Peyer's patch (tissue), 4 donors: ENCODE measurements at places on chromosomes 1 and 21. TPM values are rescaled to one million over a fixed set of nuclear protein-coding genes. Genes with fewer than 3 reads are reported as not detected.

The HLX gene
- 7.9 TPM for total RNA-seq

The A3GALT2 gene
- not detected for total RNA-seq

The SPATA17 gene
- total RNA-seq, result 2.6 TPM

The ALX3 gene
- total RNA-seq, result not detected

The PLA2G5 gene
- 1.9 TPM for total RNA-seq

The SEC22B gene
- 34.2 TPM for total RNA-seq

The PAPPA2 gene
- 0.35 TPM for total RNA-seq

The LIX1L gene
- total RNA-seq, result 3.7 TPM

The SMCP gene
- not detected for total RNA-seq

The CDK18 gene
- total RNA-seq, result 126 TPM

The PLA2G2A gene
- 501 TPM for total RNA-seq

The CTTNBP2NL gene
- total RNA-seq, result 28.4 TPM

The RNU1-1 gene
- total RNA-seq, result under 0.01 TPM

The C1orf53 gene
- not detected for total RNA-seq

The TNFAIP8L2 gene
- not detected for total RNA-seq

- no peak for DNase-seq
These were observed 35.6 kb downstream of the ADARB1 start for GRCh38 chr21:45109831-45110492.

DNA sequence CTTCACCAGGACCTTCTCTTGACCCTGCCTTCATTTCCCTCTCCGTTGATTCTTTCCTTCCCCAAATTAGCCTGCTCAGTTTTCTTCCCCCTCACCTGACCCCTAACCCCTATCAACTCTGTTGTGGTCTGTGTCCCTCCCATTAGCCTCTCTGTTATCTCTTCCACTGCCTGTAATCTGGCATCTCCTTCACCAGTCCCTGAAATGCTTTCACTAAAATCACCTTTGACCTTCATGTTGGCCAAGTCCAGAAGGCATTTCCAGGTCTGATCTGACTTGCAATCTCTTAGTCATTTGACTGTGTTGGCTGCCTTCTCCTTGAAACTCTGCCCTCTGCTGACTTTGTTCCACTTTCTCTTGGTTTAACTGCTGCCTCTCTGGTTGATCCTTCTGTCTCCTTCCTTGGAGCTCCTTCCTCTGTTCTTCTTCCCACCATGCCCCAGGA, 28.2 kb downstream of the ATP8B2 start:
- no peak for DNase-seq

- DNase-seq, result no peak
These were observed 57.8 kb upstream of the CACNA1E start for GRCh38 chr1:181425566-181425965.

- no peak for DNase-seq
These were observed 7.1 kb downstream of the TCP10L start for GRCh38 chr21:32578107-32578691.

GRCh38 chr1:151047591-151047924, at the start of gene C1orf56:
C1orf56 (plus strand) TSS chr1:151047751; CDS start chr1:151047848, 97 bp downstream.
- DNase-seq, result peak; percentile 71

DNA sequence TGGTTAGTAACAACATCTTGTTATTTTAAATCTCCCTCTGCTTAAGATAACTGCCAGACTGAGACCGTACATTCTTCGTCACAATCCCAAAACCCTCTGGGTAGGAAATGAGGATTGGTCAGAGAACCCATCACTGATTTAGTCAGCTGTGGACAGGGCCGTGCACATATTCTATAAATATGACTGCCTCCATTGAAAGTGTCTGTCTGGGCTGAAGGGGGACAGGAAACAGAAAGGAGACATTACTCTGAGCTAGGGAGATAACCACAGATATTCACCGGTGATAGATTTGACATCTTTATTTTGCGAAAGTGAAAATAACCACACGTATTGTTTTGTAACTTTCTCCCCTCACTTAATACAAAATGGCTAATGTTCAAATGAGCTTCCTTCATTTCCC, 36.9 kb upstream of the ST6GALNAC5 start:
- DNase-seq, result no peak

GRCh38 chr1:87739704-87740103, 411.0 kb downstream of the LMO4 start:
- no peak for DNase-seq

DNA sequence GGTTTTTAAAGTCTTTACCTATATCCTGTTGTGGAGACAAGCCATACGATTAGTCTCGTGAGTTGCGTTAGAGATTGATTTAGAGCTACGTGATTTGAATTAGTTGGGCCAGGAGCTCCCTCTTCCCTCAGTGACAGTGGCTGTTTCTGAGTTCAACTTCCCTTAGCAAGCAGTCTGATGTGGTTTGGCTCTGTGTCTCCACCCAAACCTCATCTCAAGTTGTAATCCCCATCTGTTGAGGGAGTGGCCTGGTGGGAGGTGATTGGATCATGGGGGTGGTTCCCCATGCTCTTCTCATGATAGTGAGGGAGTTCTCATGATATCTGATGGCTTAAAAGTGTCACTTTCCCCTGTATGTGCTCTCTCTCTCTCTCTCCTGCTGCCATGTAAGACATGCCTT, 192.9 kb upstream of the PTGFR start:
- no peak for DNase-seq

DNA sequence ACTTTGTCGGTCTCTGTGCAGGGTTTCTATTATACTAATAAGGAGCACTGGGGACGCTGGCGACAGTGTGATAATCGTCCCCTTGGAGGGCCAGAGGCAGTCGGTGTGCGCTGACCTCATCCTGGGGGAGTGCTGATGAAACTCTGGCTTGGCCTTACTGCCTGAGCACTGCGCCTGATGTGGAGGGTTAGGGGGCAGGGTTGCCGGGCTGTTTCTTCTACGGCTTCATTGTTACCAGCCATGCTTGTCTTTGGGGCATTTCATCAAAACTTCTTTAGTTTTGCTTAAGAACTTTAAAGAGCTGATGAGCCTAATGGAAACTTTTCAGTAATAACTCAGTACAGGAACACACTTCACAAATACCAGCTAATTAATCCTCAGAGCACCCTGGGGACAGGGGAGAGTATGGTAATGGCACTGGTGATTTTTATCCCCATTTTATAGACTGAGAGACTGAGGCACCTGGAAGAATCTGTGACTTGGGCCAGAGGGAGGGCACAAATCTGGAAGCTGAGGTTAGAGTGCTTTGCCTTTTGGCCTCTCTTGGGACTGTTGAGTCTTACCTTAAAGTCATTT, 81.8 kb downstream of the PEX14 start:
- DNase-seq, result no peak

GRCh38 chr1:202615501-202616354, 94.5 kb downstream of the SYT2 start:
- DNase-seq, result peak; percentile 53

- no peak for DNase-seq
These were observed 6.7 kb downstream of the MRTO4 start for GRCh38 chr1:19258353-19258752.

DNA sequence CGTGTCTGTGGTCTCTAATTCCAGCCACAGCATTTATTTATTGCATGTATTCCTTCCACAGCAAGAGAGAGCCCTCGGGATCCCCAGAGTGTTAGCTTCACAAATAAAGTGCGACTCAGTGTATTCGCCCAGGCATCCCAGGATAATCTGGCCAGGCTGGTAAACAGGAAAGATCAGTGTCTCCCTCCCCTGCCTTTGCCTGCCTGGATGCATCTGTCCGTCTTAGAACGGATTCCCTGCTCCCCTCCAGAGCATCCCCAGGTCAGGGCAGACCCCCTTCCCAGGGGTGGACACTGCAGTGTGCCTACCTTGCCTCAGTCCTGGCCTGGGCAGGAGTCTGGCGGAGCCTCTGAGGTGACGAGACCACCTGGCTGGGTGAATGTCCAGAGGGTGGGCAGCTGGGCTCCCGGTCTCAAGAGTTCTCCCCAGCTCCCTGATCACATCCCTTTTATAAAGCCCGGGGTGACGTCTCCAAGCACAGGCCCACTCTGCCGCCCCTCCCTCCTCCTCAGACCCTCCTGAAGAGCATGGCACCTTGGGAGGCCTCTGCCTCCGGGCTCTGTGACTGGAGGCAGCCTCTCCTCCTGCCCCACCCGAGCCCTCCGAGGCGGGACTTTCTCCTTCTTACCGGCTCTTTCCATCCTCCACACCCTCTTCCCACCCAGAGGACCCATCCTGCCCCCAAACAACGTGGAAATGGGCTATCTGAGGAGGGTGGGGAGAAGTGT, at the start of gene KISS1:
Gene KISS1, minus strand, starts transcription at position 424 of the 728 bp plus-strand sequence. CDS start 3,615 bp downstream, outside the sequence.
- DNase-seq, result no peak

DNA sequence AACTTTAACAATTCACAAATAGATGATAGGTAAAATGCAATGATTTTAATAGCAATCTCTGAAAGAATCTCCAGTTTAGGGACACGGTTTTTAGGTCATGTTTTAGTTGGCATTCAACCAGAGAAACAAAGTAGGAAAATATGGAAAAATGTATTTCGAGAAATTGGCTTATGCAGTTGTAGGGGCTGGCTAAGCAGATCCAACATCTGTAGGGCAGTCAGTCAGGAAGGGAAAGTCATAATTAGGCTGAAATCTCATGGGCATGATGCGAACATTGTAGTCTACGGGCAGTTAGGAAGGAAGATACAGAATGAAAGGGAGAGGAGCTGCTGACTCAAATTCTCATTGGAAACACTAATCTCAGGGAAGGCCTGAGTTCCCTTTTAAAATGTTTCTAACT, 1276.0 kb upstream of the ADGRL4 start:
- DNase-seq, result no peak

DNA sequence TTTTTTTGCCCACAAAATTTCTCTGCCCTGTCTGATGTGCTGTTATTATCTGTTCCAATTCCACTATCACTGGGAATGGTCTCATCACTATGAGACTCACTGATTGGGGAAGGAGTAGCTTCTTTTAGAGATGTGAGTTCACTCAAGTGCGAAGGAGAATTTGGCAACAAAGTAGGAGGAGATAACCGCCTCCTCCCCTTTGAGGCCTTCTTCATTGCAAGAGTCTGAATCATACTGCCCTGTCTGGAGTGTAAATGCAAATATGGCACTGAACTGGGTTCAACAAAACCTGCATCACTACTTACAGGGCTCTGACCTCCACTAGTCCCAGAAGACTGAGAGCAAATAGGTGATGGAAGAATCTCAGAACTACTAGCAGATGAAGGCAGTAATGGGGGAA, 83.4 kb downstream of the ASH1L start:
- no peak for DNase-seq

DNA sequence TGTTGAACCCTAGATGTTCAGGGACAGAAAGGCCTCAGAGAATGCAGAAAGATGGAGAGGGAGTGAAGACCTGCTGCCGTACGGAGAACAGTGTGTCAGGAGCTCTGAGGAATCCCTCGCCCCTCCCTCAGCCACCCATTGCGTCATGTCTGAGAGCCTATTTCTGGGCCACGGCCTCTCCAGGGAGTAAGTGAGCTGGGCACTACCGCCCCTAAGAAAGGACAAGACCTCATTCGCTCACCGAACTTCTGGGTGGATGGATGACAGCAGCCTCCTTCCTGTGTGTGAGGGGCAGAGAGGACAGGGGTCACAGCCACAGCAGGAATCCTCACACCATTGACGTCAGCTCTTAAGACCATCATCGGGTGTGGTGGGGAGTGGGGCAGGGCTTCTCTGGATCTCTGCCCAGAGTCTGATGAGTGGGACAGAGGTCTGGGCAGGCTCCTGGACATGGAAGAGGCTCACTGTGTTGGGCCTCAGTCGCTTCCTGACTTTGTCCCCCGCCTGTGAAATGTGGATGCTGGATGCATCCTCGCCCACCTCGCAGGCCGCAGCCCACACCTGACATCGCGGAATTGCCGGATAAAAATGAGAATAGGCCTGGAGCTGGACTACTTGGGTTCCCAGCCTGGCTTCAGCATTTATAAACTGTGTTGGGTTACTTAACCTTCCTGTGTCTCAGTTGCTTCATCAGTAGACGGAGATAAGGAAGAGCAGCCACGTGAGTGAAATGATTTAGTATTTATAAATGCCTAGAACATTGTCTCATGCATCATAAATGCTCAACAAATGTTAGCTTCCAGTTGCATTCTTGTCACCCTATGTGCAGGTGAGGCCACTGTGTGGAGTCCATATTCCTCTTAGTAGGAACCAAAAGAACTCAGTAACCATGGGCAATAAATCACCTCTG, 238.6 kb downstream of the TRABD2B start:
- DNase-seq, result no peak

GRCh38 chr1:155499953-155500639, 62.5 kb downstream of the ASH1L start:
- DNase-seq, result no peak

GRCh38 chr1:193283016-193283415, 96.6 kb upstream of the B3GALT2 start:
- no peak for DNase-seq

GRCh38 chr1:50148142-50148923, 39.6 kb downstream of the ELAVL4 start:
- DNase-seq, result no peak

GRCh38 chr1:152646656-152647055, 16.5 kb upstream of the LCE2D start:
- no peak for DNase-seq

GRCh38 chr1:67110352-67110751, 24.4 kb downstream of the C1orf141 start:
- DNase-seq, result no peak

DNA sequence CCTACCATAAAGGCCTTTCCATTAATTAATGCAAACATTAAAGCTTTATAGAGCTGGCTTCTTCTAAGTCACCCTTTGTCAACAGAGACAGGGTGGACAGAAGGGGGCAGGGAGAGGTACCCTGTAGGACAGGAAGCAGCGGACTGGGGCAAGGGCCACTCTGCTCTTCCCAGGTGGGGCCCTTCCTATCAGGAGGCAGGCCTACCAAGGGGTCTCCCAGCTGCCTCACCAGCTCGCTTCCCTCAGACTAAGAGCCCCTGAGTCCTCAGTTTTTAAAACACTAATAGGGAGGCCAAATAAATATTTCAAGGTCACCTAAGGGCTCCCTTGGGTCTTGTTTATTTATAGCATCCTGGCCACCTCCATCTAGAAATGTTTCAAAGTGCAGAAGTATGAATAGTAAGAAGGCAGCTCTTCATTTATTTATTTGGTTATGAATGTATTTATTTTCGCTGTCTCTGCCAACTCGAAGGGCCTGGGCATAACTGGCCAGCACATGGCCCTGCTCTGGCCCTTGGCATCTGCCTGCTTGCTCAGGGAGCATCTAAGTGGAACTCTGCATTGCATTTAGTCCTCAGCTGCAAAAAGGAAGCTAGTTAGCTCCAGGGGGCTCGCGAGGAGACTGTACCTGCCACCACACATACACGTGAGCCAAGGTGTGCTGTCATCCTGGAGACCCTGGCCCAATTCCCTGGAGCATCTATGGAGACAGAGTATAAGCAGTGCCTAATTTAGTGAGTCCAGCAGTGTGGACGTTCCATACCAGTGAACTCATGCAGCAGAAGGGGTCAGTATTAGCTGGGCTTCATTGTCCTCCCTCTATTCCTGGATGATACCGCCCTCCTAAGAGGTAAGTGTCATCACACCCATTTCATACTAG, 395.1 kb upstream of the VAMP3 start:
- no peak for DNase-seq
